Suprapubic skin (tissue), 4 donors: ENCODE measurements at places on chromosomes 16 and 17.

GRCh38 chr17:43721537-43722268 is 36.9 kb downstream of the SOST start:
- H3K27ac ChIP-seq: no peak overlapping the region
- no peaks in the 10 kb centered on the region for H3K27me3 ChIP-seq

GRCh38 chr17:78997881-78998280 is 11.7 kb downstream of the CANT1 start:
- DNase-seq: peak; percentile 45
- H3K27me3 ChIP-seq: no peaks in the 10 kb centered on the region
- peak overlapping the region; percentile 42 for H3K27ac ChIP-seq
- H3K4me3 ChIP-seq: no peak overlapping the region

DNA sequence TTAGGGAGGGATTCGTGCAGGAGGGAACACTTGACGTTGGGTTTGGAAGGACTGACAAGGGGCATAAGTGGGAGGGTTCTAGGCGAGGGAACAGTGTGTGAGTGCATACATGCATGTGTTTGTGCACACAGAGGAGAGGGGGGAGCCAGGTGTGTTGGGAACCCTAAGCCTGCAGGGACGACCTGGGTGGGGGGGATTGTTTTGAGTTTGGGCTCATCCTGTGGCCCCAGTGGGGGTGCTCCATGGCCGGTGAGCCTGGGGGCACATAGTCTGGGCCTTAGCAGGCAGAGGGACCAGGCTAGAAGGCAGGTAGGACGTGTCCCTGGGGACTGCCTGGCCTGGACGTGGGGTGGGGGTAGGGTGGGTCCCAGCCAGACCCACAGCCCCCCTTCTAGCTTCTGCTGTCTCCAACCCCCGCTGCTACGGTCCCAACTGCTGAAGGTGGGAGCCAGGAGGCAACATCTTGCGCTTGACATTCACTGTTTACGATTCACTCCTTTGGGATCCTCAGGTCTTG is 11.9 kb upstream of the RASD1 start:
- no peak overlapping the region for H3K4me3 ChIP-seq
- H3K27me3 ChIP-seq: no peaks in the 10 kb centered on the region
- no peak overlapping the region for H3K27ac ChIP-seq

GRCh38 chr17:34999456-34999855 is 19.1 kb downstream of the LIG3 start:
- H3K36me3 ChIP-seq: peaks cover 67% of the 10 kb centered on the region
- H3K27me3 ChIP-seq: no peaks in the 10 kb centered on the region
- H3K4me1 ChIP-seq: peaks cover 13% of the 10 kb centered on the region
- no peak overlapping the region for H3K27ac ChIP-seq
- H3K4me3 ChIP-seq: no peak overlapping the region
- no peak for DNase-seq

- no peaks in the 10 kb centered on the region for H3K27me3 ChIP-seq
- H3K4me1 ChIP-seq: peaks cover 19% of the 10 kb centered on the region
- H3K4me3 ChIP-seq: peak overlapping the region; percentile 38
- H3K27ac ChIP-seq: no peak overlapping the region
- DNase-seq: no peak
Observed at GRCh38 chr17:81309859-81310839, 15.0 kb upstream of the SLC38A10 start.

GRCh38 chr16:55088098-55088497 is 157.4 kb downstream of the IRX5 start:
- no peaks in the 10 kb centered on the region for H3K36me3 ChIP-seq
- H3K4me1 ChIP-seq: no peaks in the 10 kb centered on the region
- peaks cover 5% of the 10 kb centered on the region for H3K27me3 ChIP-seq
- DNase-seq: no peak
- H3K4me3 ChIP-seq: no peak overlapping the region
